ENCODE measurements at places on chromosomes 1 and 21.
A peak's percentile ranks its signal among the peaks of the same experiment; 100 is the strongest.

- no peak for DNase-seq
Observed at GRCh38 chr21:16579538-16579937, 849.8 kb downstream of the USP25 start.

- DNase-seq: no peak
Observed at GRCh38 chr1:218705911-218706893, 361.1 kb downstream of the TGFB2 start.

DNA sequence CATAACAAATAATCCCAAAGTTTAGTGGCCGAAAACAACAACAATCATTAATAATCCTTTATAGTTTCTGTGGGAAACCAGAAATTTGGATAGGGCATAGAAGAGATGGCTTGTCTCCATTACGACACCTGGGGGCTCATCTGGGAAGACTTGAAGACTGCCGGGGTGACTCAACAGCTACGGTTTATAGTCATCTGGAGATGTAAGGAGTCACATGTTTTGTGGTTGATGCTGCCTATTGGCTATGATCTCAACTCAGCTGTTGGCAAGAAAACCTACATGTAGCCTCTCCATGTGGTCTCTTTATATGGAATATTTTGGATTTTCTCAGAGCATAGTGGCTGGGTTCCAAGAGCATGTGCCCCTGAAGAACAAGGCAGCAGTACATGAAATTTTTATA, 29.3 kb upstream of the TSPAN2 start:
- no peak for DNase-seq

DNA sequence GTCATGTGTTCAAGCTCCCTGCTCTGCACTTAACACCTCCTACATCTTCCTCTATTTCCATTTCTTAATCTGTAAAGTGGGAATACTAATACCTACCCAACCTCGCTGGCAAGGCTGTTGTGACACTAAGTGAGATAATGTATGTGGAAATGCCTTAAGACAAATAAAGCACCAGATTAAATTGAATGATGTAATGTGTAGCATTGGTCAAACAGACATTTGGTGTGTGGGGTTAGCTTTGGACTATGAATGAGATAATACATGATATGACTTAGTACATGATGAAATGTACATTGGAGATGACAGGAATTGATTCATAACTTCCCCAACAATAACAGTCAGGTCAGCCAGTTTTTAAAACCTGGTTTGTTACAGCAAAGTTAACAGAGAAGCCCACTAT, 5.2 kb downstream of the AMPD1 start:
- DNase-seq: no peak

GRCh38 chr21:45267390-45267760, 20.3 kb downstream of the POFUT2 start:
- no peak for DNase-seq

DNA sequence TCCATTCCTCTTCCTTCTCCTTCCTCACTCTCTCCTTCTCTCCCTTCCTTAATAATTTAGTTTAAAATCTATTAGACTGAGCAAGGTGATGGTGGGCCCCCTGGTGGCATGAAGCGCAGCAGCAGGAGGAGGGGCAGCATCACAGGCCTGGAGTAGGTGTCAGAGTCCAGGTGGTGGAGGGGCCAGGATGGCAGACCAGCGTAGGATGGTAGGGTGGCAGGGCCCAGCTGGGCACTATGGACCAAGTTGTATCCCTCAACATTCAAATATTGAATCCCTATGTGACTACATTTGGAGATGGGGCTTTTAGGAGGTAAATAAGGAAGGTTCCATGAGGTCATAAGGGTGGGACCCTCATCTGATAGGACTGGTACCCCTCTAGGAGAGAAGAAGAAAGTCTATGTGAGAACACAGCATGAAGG, 61.0 kb downstream of the WDR4 start:
- peak; percentile 39 for DNase-seq

DNA sequence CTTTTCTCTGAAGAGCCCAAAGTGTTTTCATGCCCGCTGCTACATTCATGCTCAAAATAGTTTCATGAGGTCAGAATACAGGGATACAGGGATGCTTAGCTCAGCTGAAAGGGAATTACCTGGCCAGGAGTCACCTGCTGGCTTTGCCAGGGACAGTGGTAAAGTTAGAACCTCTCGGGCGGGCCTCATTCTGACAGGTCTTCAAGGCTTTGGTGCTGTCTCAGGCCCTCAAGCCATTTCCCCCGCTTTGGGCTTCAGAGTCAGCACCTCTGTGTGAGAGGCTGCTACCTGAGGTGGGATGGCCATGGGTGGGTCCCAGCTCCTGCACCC, 5.5 kb downstream of the RASSF5 start:
- no peak for DNase-seq
